ENCODE measurements at places on chromosomes 6 and 20. TPM values are rescaled to one million over a fixed set of nuclear protein-coding genes. Genes with fewer than 3 reads are reported as not detected.

GRCh38 chr6:155372256-155372655 is 58.0 kb upstream of the TFB1M start:
- DNase-seq: no peak

DNA sequence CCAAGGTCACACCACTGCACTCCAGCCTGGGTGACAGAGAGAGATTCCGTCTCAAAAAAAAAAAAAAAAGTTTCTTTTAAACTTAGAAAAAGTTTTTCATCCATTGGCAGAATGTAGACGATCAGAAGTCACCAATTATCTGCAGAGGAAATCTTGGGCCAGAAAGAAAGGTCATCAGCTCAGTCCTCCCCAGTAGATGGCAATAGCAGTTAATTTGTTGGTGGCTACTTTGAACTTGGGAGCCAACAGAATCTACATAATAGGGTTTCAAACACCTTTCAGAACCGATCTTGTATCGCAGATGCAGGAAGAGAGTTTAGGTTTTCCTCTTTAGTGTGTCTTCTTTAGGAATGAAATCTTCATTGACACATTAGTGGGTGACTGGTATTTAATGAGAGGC is 41.7 kb downstream of the LBP start:
- DNase-seq: no peak

DNA sequence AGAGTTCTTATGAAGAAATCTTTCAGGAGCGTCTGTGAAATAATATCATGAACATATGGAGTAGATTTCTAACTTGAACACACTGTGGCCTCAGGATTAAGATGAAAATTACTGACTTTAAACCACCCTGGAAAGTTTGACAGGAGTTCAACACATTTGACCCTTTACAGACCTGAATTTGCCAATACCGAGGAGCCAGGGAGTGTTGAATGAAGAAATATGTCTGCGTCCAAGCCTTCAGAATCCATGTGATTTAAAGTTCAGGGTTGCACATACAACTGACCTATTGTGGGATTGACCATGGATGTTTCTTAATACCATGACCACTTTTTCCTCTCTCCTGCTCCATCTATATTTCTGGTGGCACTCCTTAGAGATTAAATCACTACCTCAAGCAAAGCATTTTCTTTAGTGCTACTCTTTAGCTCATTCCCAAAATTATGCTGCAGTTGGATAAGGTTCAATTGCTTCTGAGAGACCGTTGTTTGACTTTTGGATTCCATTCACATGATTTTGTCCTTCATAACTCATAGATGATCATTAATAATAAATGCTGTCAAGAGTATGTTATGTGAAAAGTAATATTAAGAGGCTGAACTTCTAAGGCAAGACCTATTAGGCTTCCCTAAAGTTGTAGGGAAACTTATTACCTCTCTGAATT is 57.4 kb downstream of the PRL start:
- no peak for DNase-seq

GRCh38 chr6:158850807-158851115 is 31.6 kb upstream of the EZR start:
- no peak for DNase-seq

The LTA gene
- total RNA-seq: not detected

The CCDC170 gene
- 2.4 TPM for total RNA-seq

The ETV7 gene
- 0.29 TPM for total RNA-seq

- no peak for DNase-seq
Observed at GRCh38 chr6:23228439-23229024, 659.2 kb downstream of the HDGFL1 start.

DNA sequence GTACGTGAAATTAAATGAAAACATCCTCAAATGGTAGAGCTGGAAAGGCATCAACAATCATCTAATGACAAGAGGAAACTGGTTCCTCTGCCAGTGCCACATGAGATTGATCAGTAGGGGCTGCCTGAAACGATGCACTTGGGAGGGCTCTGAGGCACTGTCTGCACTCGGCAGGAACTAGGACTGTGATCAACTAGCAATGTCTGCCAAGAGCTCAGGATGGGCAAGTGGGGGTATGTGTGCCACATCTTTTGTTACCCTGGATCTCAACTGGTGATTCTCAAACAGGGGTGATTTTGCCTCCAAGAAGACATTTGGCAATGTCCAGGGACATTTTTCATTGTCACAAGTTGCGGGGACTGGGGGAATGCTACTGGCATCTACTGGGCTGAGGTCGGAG is 1.9 kb downstream of the BPIFB6 start:
- no peak for DNase-seq

GRCh38 chr20:4073852-4074741 is 58.7 kb upstream of the RNF24 start:
- DNase-seq: no peak

GRCh38 chr20:47318586-47319516 is 37.6 kb downstream of the ZMYND8 start:
- peak; percentile 91 for DNase-seq

DNA sequence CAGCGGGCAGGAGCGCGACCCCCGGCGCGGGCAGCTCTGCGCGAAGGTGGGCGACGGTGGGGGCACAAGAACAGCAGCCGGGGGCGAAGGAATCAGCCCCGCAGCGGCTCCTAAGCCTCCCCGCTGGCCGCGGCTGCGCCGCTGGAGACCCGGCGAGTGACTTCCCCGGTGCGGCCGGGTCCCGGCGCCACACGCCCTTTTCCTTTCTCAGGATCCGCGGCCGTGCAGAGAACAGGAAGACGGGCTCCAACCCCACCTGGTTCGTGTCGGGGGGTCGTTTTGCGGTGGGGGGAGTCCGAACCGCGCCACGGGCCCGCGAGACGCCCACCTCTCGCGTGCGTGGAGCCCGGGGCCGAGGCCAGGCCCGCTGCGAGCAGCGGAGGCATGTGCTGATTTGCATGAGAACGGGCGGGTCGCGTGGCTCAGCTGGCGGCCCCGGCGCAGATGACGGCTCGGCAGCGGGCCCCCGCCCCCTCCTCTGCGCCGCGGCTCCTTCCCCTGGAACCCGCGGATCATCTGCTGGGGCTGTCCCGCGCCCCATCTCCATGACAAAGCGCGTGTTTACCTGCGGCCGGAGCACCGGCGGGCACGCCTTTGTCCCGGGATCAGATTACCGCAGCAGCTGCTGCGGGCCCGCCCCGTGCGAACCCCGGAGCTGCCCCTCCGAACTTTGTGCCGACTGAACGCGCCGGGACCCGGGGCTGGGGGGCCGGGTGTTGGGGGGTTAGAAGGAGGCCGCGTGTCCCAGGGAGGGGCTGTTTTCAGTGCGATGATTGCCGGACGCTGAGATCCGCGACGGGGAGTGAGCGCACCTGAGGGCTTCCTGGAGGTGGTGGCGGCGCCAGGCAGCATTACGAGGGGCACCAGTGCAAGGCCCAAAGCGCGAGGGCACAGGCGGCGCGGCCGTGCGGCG is 4.9 kb upstream of the DLL1 start:
- peak; percentile 90 for DNase-seq

DNA sequence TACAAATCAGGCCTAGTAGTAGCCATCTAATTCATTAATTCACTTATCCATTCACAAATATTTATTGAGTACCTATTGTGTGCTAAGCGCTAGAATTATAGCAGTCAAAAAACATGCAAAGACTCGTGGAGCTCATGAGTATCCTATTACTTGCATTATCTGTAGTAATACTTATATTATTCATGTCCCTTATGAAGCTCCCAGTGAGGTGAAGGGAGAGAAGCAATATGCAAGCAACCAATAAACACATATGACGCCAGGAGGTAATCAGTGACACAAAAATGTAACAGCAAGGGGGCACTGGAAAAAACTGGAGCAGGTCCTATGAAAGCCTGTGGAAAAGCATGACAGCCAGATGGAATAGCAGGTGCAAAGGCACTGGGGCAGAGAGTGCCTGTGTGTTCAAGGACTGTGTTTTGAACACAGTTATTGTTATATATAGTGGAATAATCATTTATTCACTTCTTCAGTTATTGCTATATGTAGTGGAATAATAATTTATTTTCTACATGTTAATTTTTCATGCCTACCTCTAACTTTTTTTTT is 109.5 kb downstream of the KIF13A start:
- DNase-seq: no peak

The SLC22A2 gene
- not detected for total RNA-seq

Data from mesenteric fat pad (tissue), 1 donor.